Liver (tissue), 10 donors: ENCODE measurements at places on chromosomes 2 and 18. TPM values are rescaled to one million over a fixed set of nuclear protein-coding genes. Genes with fewer than 3 reads are reported as not detected.

Gene SF3B1
- total RNA-seq: 180 TPM

Gene TMEM37
- total RNA-seq: 30.3 TPM

DNA sequence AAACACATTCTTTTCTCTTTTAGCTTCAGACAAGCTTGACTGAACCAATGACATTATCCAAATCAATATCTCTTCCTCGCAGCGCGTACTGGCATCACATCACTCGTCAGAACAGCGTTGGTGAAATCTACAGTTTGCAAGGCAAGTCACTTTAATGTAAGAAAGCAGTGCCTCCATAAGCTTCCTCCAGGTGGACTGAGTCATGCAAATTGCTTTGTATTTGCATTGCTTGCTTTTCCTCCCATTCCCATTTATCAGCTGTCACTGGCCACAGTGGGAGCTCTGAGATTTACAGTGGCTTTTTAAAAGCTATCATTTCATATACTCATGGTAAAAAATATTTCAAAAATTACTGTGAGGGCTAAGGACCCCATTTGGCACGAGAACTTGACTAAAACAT is 189.9 kb downstream of the CD226 start:
- H3K27ac ChIP-seq: no peak overlapping the region
- peaks cover 2% of the 10 kb centered on the region for H3K36me3 ChIP-seq
- no peaks in the 10 kb centered on the region for H3K27me3 ChIP-seq
- no peaks in the 10 kb centered on the region for H3K4me1 ChIP-seq

GRCh38 chr18:37394610-37394965 is 171.0 kb downstream of the CELF4 start:
- peaks cover 13% of the 10 kb centered on the region for H3K27me3 ChIP-seq
- H3K27ac ChIP-seq: no peak overlapping the region
- no peak for DNase-seq

DNA sequence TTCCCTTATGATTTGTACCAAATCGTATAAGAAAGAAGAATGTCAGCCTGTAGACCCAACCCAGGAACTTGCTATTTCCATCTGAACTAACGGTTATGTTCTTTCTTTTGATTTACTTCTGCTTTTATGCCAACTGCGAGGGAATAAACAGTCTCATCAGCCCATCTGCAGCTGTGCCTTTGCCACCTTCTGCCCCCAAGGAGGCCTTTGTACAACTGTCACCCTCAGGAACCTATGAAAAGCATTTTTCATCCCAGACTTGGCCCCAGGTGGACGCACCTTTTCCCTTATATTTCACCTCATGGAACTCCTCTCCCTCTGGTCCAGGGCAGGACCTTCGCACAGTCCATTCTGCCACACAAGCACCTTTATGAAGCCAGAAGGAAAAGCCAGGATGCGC is 109.8 kb downstream of the AOX1 start:
- H3K27ac ChIP-seq: no peak overlapping the region
- H3K27me3 ChIP-seq: no peaks in the 10 kb centered on the region
- H3K4me1 ChIP-seq: no peaks in the 10 kb centered on the region
- no peaks in the 10 kb centered on the region for H3K36me3 ChIP-seq

GRCh38 chr2:71932037-71932779 is 215.5 kb downstream of the CYP26B1 start:
- DNase-seq: peak; percentile 22
- no peaks in the 10 kb centered on the region for H3K36me3 ChIP-seq
- H3K27me3 ChIP-seq: no peaks in the 10 kb centered on the region
- no peaks in the 10 kb centered on the region for H3K4me1 ChIP-seq
- no peak overlapping the region for H3K4me3 ChIP-seq

DNA sequence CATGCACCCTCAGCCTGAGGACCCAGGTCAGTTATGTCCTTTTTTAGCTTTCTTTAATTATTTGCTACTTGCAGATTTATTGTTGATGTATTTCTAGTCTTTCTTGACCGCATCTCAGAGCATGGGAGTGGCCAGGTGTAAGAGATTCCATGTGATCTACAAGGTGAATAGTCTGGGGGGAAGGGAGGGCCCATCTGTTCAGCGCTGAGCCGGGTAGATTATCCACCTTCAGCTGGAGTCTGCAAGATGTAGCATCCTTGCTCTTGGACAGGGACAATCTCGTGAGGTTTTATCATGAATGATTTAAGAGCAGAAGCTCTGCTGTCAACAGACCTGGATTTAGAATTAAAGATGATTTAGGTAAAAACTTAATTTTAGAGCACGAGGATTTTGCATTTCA is 12.0 kb upstream of the DGKD start:
- no peak overlapping the region for H3K4me3 ChIP-seq
- no peak overlapping the region for H3K27ac ChIP-seq
- no peaks in the 10 kb centered on the region for H3K27me3 ChIP-seq

DNA sequence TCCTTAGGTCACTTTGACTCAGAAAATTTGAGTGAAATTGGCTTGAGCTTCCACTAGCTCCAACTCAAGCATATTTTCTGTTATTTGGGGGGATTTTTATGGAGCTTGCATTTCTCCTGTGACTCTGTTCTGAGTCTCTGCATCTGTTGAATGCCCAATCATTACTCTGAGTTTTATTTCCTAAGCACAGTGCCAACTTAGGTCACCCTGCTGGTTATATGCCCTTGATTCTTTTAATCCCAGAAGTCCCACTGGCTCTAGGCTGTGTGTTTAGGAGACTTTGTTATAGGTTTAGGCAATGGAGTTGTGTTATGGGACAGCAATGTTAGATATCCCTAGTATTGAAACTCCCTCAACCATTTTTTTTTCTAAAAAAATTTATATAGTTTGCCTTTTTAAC is 198.2 kb upstream of the DTNA start:
- no peaks in the 10 kb centered on the region for H3K27me3 ChIP-seq
- no peaks in the 10 kb centered on the region for H3K4me1 ChIP-seq
- no peak overlapping the region for H3K27ac ChIP-seq
- H3K4me3 ChIP-seq: no peak overlapping the region
- DNase-seq: no peak
- H3K36me3 ChIP-seq: no peaks in the 10 kb centered on the region

GRCh38 chr2:206082298-206082843 is 3.6 kb downstream of the INO80D start:
- peaks cover 35% of the 10 kb centered on the region for H3K4me1 ChIP-seq
- H3K36me3 ChIP-seq: no peaks in the 10 kb centered on the region
- H3K27me3 ChIP-seq: no peaks in the 10 kb centered on the region
- H3K4me3 ChIP-seq: no peak overlapping the region
- no peak overlapping the region for H3K27ac ChIP-seq

- H3K4me3 ChIP-seq: no peak overlapping the region
- no peak for DNase-seq
- H3K4me1 ChIP-seq: peaks cover 10% of the 10 kb centered on the region
- no peak overlapping the region for H3K27ac ChIP-seq
These were observed 3.3 kb upstream of the WDR75 start for GRCh38 chr2:189437926-189438325.

GRCh38 chr18:78836838-78837237 is 142.8 kb upstream of the SALL3 start:
- H3K36me3 ChIP-seq: no peaks in the 10 kb centered on the region
- no peak overlapping the region for H3K27ac ChIP-seq
- no peak for DNase-seq
- H3K4me1 ChIP-seq: no peaks in the 10 kb centered on the region
- no peaks in the 10 kb centered on the region for H3K27me3 ChIP-seq
- no peak overlapping the region for H3K4me3 ChIP-seq
